ENCODE measurements at places on chromosomes 11 and 22.

- no peak for DNase-seq
Measured at GRCh38 chr11:133386262-133386661, 146.0 kb downstream of the OPCML start.

DNA sequence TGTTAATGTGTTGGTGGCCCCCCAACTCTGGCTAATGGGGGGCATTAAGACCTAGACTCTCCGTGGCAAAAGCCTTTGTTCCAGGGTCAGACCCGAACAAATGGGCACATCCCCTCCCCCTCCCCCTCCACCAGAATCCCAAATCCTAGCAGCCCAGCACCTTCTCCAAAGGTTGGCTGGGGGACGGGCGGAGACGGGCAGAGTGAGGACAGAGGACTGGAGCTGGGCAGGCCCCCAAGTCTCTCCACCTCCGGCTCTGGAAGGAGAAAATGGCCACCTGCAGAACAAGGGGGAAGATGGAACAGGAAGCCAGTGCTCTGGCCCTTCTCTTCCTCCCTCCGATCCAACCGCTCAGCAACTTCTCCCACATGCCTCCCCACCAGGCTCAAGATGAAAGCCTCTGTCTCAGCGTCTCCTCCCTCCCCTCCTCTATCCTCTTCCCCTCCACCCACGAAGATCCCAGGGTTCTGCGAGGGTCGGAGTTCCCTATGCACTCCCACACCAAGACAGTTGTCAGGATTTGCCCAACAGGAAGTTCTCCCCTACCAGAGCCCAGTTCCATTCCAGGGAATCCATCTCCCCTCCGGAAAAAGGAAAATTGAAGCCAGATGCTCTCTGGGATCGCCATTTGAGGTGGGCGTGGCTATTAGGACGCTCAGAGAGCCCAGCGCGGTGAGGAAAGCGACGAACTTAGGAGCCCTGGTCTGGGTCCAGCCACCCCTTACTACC lies 20.1 kb downstream of the ADA2 start:
- DNase-seq, result peak; percentile 19

GRCh38 chr22:41966607-41967240 lies 2.5 kb upstream of the SEPTIN3 start:
- peak; percentile 93 for DNase-seq

DNA sequence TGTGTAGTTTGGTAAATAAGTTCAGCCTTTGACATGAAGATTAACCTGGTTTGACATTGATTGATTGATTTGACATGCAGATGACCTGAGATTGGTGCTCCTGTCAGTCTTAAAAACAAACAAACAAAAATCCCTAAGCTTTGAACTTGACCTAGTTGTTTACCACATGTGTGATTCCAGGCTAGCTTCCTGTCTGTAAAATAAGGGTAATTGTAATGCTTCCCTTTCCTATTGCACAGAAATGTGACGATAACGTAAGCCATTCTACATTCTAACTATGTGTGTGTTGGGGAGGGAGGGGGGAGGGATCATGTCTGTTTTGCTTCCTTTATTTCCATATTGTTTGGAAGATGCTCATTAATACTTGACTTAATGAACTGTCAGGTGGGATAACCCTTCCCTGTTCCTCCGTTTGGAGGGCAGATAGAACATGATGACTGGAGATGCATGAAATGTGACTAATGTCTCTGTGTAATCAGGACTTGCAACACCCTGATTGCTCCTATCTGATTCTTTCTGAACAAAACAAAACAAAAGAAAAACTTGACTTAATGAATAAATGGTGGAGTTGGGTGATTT lies 106.1 kb upstream of the CLMP start:
- no peak for DNase-seq

- no peak for DNase-seq
Measured at GRCh38 chr11:102427068-102427467, 25.5 kb downstream of the TMEM123 start.
